Omental fat pad (tissue), 4 donors: ENCODE measurements at places on chromosomes 6 and 20.

- DNase-seq = no peak
Measured at GRCh38 chr6:11900662-11901598, 111.2 kb upstream of the HIVEP1 start.

- no peak for DNase-seq
Measured at GRCh38 chr6:140107216-140107615, 732.8 kb upstream of the CITED2 start.

GRCh38 chr6:15773806-15774410 is 111.1 kb upstream of the DTNBP1 start:
- DNase-seq = no peak

DNA sequence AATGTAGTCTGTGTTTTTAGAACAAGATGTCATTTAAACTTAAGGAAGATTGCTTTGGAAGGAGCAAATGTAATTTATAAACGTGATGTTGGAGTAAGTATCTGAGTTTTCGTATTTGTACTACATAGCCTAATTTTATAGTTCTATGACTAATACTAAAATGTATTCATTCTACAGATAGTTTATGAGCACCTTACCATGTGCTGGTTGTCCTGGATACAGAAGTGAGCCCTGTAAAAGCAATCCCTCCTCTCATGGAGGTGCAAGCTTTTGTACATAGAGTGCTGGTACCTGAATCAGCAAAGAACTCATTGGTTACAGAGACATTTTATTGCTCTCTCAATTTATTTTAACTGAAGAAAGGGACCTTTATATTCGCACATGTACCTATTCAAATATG is 27.1 kb downstream of the TBPL1 start:
- DNase-seq = no peak

- DNase-seq = no peak
Measured at GRCh38 chr6:132053511-132053910, 102.3 kb upstream of the CCN2 start.

DNA sequence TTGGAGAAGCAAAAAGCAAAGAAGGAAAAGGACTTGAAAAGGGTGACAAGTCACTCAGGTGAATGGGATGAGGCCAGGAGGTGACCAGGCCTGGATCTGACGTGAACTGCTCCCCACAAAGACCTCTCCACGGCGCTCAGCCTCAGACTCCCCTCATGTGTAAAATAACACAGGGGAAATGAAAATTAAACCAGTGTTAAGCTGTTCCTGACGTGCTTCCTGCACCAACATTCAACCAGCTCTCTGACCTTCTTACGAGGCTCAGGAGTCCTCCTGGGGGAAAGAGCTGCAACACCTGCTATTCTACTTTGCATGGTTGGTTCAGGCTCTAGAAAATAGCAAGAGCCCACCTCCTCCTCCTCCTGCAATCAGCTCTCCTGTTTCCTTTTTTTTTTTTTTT is 256.7 kb downstream of the ATXN1 start:
- DNase-seq = no peak

- no peak for DNase-seq
Measured at GRCh38 chr6:20370393-20370792, 31.3 kb upstream of the E2F3 start.

- DNase-seq = no peak
Measured at GRCh38 chr20:34922654-34923381, 32.8 kb downstream of the GSS start.

DNA sequence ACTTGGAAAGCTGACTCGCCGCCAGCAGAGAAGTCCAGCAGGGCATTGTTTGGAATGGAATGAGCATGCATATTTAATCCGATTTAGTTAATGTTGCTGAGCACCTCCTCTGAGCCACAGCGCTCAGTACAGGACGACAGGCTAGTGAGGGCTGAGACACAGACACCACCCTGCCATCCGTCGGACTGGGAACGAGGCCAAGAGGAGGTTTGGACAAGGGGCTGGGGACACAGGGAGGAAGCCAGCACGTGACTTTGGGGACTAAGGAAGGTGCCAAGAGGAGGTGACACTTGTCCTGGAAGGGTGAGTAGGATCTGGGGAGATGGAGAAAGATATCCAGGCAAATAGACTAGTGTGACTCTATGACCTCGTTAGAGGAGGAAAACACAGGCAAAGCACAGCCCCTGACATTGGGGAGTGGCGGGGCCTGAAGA is 152.5 kb upstream of the ECI2 start:
- DNase-seq = no peak

- no peak for DNase-seq
Measured at GRCh38 chr6:144223686-144224085, 61.4 kb upstream of the UTRN start.

DNA sequence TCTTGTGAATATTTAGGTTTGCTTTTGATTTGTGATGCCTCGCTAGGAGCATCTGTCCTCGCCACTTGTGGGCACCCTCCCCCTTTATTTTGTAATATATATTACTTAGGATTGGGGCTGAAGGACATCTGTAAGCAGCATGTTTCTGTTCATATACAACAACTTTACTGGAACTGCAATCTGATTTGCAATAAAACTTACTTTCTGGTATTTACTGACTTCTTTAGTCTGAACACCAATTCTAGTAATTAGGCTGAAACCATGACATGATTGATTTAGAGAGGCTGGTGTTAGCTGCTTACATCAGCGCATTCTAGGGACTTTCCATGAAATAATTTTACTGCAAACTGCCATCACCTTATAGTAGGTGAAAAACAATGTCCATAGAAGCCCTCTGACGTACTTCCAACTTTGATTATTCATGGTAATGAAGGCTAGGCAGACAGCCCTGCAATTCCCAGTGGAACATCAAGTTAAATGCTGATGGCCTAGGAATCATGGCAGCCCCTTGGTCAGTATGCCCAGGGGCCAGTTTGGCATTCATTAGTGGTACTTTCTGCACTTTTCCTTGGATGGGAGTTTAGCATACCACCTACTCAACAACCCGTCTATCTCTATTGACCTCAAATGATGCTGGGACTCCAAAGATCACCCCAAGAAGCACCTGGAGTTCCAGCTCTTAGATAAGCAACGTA is 132.9 kb upstream of the MCHR2 start:
- DNase-seq = no peak

DNA sequence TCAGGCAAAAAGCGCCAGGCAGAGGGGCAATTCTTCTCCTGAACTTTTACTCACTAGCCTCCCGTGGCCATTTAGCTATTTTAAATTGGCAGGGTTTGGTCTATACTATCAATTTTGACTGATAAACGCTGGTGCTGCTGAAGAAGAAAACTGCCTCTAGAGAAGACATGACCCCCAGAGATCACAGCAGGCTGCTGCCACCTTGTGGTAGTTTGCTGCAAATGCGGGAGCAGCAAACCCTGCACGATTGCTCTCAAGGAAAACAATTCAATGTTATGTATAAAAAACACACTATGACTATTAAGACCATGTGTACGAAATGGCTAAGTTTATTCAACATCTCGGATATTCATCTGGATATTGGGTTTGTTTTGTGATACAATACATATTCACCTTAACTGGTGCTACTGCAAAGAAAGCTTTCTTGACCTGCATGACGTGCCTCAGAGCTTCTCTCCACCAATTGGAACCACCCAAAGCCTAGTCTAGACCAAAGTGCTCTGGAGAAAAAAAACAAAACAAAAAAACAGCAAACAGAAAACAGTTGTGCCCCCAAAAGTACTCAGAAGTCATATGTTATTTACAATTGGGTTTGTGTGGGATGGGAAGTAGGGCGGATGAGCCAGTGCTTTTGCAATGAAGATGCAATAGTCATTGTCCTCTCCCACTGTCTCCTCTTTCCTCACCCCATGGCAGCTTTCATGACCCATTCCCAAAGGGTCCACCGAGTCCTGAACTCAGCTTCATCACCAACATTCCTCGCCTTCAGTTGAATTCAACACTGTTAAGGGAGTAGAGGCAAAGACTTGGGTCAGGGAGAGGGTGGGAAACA is 19.6 kb upstream of the IL17F start:
- no peak for DNase-seq

GRCh38 chr6:106119546-106119945 is 33.4 kb downstream of the PRDM1 start:
- DNase-seq = no peak

- no peak for DNase-seq
Measured at GRCh38 chr6:149166336-149166735, 151.2 kb upstream of the TAB2 start.

- no peak for DNase-seq
Measured at GRCh38 chr20:51429144-51429482, 113.4 kb downstream of the NFATC2 start.

DNA sequence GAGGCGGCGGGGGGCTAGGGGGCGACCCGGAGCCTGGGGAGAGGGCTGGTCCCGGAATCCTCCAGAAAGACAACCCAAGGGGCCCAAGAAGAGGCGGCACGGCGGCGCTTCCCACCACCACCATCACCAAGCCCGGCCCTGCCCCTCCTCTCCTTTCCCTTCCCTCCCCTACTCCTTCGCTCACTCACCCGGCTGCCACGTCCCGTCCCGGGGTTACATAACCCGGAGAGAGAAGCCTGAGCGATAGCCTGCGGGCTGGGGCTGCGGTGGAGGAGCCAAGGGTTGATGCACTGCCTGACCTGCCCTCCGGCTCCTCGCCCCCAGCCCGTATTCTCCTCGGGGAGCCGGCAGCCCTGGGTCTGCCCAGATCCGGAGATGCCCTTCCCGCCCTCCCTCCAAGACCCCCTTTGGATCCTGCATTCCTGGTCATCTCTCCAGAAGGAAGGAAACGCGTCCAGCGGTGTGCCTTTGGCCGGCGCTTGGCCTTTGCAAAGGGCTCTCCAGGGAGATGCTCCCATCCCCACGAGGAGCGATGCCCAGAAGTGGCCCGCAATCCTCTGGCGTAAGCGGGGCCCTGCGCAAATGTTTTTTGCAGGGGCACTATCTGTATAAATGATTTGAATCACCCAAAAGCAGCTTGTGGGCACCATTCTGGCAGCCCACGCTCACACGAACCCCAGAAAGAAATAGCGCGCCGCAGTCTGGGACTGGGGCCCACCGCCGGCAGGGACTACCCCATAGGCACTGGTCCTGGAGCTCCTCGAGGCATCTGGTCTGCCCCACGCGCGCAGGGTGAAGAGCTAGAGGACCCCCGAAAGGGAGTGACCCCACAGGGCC is 4.6 kb upstream of the CPXM1 start:
- DNase-seq = no peak

- DNase-seq = no peak
Measured at GRCh38 chr20:50824137-50824536, 29.3 kb downstream of the BCAS4 start.

DNA sequence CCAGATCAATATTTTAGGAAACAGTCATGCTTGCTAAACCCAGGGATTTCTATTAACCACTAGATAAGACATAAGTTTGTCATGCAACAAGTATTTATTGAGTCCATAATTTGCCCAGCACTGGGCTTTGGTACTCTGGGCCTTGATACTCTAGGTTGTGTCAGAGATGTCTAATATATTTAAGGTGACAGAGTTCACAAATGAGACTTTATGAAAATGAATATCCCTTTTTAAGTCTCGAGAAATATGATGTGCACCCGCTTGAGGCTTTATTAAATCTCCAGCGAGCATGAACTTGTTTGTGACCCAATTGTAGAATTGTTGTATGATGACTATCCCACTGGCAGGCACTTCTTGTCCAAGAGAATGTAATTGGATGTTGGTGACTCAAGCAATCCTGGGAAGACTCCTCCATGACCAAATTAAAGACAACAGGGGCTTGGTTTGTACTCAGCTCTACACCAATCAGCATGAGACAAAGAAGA is 109.2 kb downstream of the ESR1 start:
- no peak for DNase-seq

- no peak for DNase-seq
Measured at GRCh38 chr6:79670789-79671188, 39.7 kb downstream of the SH3BGRL2 start.

DNA sequence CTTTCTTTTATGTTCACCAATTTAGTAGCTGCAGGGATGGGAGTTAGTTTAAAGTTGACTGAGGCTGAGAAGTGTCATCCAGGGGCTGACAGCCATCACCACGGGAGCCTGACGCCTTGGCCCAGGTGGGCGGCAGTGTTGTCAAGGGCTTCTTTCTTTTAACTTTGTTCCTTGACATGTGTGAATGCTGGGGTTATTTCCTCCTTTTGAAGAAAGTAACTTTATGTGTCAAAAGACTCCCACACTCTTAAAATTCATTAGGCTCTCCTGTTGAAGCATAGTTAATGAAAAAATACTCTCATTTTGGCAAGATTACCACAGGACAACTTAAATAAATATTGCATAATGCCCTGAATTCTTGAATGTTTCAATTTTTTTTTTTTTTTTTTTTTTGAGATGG is 50.0 kb downstream of the SASH1 start:
- DNase-seq = no peak

DNA sequence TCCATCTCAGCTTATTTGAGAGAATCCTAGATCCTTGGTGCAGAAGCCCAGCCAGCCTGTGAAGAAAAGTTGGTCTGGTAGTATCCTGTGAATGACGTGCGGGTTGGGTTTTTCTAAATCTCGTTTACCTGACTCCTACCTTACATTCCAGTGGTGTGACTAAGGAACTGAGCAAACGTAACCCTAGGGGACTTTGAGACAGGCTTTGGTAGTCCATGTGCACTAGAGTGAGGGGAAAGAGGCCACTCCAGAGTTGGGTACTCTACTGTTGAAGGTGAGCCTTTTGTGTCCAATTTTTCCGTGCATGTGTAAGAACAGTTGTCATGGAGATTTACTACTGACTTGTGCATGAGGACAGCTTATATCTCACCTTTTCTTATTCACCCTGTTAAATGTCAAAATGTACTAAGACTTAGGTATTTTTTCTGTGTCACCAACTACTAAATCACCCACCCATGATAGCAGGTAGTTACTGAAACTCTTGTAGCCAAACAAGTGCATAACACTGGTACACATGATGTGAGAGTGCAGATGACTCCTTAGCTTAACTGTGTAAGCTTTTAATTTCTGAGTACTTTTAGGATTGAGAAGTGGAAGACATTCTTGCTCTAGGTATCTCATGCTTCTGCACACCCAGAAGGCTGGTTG is 26.3 kb upstream of the PLCG1 start:
- DNase-seq = no peak

GRCh38 chr6:140077827-140078560 is 703.5 kb upstream of the CITED2 start:
- DNase-seq = no peak

- no peak for DNase-seq
Measured at GRCh38 chr6:53998303-53998702, 112.9 kb upstream of the MLIP start.

GRCh38 chr20:51636123-51636522 is 93.6 kb upstream of the NFATC2 start:
- no peak for DNase-seq

GRCh38 chr6:5004373-5005037 is 668 bp upstream of the RPP40 start:
- DNase-seq = no peak

GRCh38 chr6:75794954-75795739 is 46.1 kb downstream of the MYO6 start:
- no peak for DNase-seq

GRCh38 chr6:146813554-146813953 is 214.8 kb downstream of the ADGB start:
- DNase-seq = no peak

- DNase-seq = no peak
Measured at GRCh38 chr6:131776985-131777384, 30.8 kb upstream of the ENPP1 start.

DNA sequence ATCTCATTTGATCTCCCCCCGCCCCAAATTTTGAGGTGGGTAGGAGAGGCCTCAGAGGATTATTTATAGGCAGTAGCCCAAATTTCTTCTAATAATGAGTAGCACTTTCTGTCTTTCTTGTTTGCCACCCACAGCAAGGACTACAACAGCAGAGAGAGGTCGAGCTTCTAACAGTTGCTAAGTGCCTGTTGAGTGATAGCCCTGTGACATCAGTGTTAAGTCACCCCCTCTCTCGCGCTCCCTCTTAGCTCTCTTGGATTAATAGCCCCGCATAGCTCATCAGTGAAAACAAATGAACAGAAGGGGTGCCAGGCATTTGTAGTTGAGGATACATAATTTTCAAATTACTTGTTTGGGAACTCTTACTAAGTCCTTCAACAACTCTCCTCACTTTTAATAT is 3.5 kb downstream of the ANKRD60 start:
- no peak for DNase-seq
